ENCODE measurements at places on chromosomes 5 and 9.

GRCh38 chr9:136916330-136917184, 28.0 kb downstream of the FBXW5 start:
- DNase-seq: no peak

- no peak for DNase-seq
These were observed 70.3 kb downstream of the INSYN2B start for GRCh38 chr5:169909945-169910344.

DNA sequence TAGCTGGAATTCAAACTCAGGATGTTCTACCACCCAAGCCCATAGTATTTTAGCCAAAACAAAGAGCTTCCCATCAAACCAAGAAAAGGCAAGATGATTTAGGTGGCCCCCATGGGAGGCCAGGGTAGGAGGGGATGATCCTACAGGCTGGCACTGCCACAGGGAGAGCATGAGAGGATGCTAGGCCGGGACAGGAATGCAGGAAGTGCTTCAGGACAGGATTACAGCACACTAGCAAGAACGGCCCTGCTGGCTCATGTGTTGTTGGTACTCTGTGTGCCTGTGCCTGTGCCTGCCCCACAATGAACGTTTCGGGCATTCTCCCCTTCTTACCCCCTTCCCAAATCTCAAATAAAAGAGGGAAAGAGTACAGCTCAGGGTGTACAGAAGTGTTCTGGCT, 110.7 kb upstream of the TRIM32 start:
- DNase-seq: no peak

- no peak for DNase-seq
These were observed 37.2 kb upstream of the KIF2A start for GRCh38 chr5:62268792-62269191.

Measured in SHP77 treated with DMSO at 0.1 percent for 48 hours (cell line).